Omental fat pad (tissue), 4 donors: ENCODE measurements at places on chromosomes 7 and 10. TPM values are rescaled to one million over a fixed set of nuclear protein-coding genes. Genes with fewer than 3 reads are reported as not detected.

Gene SGCE
- total RNA-seq = 120 TPM

Gene ZNF212
- 3.8 TPM for total RNA-seq

GRCh38 chr7:1608318-1608717 is 38.5 kb upstream of the PSMG3 start:
- DNase-seq = no peak

DNA sequence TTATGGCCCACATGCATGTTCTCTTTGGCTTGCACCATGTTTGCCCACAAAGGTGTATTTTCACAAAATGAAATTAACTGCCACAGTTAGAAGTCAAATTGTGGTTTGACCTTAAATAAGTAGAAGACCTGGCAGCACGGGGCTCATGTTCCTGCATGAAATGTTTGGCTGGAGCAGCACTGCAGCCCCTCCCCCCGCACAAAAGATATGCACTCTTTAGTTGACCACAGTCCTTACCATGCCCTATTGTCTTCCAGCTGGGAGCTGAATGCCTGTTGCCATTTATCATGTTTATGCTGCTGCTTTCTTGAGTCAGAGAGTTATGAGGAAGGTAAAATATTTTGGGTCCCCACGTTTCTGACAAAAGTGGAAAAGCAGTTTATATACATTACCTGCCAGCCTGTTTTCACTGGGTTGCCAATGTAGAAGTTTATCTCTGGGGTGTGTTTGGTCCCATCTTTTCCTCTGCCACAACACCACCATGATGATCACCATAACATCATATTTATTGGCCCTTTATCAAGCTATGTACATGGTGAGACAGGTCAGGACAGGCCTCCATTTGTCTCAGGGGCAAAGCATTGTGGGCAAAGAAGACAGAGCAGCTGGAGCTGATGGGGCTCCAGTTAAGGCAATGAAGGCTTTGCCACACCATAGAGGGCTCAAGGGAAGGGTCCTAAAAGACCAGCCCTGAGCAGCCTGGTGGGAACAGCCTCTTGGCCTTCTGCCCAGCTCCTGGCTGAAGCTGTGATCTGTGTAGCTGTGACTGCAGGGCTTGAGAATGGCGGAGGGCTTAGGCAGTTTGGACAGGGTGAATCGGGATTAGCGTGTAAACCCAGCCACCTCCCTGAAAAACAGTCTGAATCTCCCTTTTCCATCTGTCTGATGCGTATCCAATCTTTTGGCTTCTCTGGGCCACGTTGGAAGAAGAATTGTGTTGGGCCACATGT is 5.4 kb downstream of the PRF1 start:
- no peak for DNase-seq

DNA sequence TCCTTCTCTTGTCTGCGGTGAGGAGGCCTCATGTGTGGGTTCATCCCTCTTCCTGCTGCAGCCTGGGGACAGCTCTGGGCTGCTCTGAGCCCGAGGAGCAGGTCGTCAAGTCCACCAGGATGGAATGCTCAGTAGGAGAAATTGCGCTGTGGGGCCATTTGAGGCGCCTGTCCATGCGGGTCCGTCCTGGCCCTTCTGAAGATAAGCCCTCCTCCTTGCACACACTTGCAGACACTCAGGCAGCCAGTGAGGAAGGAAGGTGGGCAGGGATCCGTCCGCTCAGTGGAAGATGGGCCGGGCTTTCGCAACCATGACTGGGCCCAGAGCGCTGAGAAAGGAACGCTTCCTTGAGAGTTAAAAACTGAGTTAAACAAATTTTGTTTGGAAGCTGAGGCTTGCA is 356.8 kb downstream of the GLRX3 start:
- no peak for DNase-seq
